HEK293T (cell line): ENCODE measurements at places on chromosomes 11 and 22.

- DNase-seq, result no peak
Observed at GRCh38 chr11:101915791-101916291, 481 bp downstream of the ANGPTL5 start.

DNA sequence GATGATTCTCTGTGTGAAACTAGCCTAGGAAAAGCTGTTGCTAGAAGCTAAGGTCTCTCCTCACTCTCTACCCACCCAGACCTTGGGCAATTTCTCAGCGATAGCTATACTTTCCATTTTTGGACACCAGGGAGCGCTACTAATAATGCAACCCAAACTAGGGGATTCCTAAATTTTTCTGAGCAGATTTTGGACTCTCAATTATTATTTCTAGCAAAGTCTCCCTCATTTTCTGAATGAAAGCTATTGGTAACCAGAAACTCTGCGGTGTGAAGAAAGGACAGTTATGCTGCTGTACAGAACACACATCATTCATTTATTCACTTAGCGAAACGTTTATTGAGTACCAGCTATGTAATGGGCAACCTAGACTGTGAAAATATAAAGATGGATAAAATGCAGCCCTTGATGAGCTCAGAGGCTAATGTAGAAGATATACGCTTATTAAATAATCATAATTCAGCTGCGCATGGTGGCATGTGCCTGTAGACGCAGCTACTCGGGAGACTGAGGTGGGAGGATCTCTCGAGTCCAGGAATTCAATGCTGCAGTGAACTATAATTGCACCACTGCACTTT lies 6.1 kb upstream of the STIM1 start:
- DNase-seq, result peak; percentile 59

GRCh38 chr11:29333993-29334775 lies 682.6 kb downstream of the KCNA4 start:
- peak; percentile 36 for DNase-seq

GRCh38 chr11:122368796-122369195 lies 252.8 kb upstream of the BLID start:
- no peak for DNase-seq

DNA sequence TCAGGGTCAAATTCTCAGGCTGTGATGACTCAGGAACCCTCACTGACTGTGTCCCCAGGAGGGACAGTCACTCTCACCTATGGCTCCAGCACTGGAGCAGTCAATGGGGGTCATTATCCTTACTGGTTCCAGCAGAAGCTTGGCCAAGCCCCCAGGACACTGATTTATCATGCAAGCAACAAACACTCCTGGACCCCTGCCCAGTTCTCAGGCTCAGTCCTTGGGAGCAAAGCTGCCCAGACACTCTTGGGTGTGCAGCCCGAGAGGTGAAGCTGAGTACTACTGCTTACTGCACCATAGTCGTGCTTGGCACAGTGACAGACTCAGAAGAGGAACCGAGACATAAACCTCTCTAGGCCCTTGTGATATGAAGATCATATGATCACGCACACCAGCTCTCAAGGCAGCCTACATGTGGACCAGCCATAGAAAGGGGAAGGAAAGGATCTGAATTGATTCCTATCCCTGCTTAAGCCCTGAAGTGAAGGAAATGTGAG lies 58.2 kb downstream of the ZNF280B start:
- no peak for DNase-seq
